ENCODE measurements at places on chromosomes 3 and 15.

GRCh38 chr3:194023501-194024280, 112.3 kb upstream of the HES1 start:
- no peak for DNase-seq

DNA sequence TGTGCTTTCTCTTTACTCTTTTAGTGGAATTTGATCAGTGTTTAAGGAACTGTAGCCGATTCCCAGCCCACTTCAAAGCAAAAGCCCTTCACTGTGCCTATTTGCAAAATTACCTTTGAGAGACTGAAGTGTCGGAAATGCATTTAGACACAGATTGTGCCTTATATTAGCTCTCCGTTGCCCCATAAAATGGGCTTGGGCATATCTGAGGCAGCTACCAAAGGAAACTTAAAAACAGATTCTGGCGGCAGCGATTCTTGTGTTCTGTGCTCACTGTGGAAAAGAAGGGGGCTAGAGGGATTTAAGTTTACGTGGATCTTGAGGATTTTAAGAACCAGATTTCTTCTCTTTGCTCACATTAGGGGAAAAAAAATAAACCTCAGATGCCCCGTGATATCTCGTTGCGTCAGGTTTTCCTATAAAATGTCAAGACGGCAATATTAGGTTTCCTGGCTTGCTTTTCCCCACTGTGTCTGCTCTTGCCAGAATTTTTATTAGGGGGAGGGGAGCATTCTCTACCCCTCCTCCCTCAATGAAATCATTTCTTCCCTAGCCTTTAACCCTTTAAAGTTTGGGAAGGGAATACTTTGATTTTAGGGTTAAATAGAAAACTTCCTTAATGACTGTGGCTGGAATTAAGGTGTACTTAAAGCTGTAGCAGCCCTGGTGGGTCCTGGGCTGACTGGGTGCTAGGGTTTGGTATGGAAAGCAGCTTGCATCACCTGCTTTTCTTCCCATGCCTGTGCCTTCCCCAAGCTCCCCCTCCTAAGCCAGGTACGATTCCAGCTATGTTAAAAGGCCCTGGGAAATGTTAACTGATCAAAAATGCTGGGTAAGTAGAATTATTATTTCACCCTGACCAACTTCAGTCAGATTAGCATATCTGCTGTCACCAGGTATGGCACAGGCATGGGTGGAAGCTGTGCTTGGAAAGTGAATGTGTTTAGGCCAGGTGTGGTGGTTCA, 73.8 kb downstream of the SMAD3 start:
- no peak for DNase-seq

DNA sequence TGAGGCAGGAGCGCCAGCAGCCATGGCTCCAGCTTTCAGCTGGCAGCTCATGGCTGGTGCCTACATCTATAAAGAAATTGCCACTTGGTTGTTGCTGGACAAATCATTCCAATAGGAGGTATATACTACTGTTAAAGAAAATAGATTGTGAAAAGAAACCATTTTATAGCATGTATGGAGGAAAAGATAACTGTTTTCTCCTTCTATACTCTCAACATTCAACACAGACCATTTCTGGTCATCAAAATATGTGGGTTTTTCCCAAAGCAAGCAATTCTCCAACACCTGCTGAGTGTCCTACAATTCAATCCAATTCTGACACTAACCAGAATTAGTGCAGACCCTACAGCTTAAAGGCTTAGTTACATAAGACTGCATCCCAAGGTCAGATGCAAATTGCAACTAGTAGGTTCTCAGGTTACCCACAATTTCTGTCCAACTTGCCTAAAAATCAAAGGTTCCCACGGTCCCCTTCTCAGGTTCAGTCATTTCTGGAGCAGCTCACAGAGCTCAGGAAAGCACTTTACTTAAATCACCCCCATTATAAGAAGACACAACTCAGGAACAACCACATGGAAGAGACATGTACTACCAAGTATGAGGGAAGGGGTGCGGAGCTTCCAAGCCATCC, 42.4 kb upstream of the STRIT1 start:
- DNase-seq, result no peak

DNA sequence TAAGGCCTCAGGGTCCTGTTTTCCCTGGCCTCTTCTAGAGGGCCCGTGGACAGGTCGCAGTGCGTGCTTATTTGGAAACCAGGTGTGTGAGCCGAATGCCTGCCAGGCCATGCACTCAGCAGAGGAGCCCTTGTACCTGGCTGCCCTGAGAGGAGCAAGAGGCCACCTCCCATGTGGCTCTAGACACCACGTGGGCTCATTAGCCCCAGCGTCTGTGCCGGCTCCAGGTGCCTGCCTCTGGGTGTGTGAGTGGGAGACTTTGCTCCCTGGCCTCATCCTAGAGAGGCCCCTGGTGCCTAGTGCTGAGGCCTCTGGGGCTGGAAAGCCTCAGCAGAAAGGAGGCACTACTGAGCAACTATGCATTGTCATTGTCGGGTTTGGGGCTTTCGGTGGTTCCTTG, 50.4 kb downstream of the KLF13 start:
- DNase-seq, result no peak

- no peak for DNase-seq
Measured at GRCh38 chr3:142896201-142896755, 7.4 kb upstream of the PCOLCE2 start.

- no peak for DNase-seq
Measured at GRCh38 chr3:139218046-139218445, 125.8 kb upstream of the MRPS22 start.

- no peak for DNase-seq
Measured at GRCh38 chr3:37170060-37170459, 4.3 kb downstream of the LRRFIP2 start.

- no peak for DNase-seq
Measured at GRCh38 chr3:179450261-179450701, 989 bp downstream of the GNB4 start.

DNA sequence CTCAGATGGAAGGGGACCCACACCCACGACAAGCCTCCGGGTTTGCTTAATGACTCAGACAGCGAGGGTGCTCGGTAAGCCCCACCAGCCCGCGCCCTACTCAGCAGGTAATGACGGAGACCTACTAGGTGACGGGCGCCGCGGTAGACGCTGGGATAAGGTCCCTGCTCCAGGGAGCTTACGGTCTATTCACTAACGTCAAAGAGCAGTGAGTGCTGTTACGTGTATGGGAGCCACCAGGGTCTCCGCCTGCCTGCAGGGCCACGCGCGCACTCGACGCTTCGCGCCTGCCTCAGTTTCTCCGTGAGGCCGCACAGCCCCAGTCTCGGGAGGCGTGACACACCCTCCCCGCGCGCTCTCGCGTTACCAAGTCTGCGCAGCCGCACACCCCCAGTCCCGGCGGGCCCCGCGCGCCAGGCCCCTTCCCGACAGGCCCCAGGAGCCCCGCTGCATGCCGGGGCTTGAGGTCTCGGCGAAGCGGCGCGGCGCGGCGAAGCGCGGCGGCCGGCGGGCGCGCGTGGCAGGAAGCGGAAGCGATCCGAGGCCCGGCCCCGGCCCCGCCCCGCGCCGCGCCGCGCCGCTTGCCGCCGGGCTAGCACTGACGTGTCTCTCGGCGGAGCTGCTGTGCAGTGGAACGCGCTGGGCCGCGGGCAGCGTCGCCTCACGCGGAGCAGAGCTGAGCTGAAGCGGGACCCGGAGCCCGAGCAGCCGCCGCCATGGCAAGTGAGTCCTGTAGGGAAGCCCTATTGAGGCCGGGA, at the start of gene SEC61A1:
Gene SEC61A1, plus strand, starts transcription at position 601 of the 758 bp plus-strand sequence. Its CDS starts 116 bp downstream, at position 717.
- DNase-seq, result no peak

DNA sequence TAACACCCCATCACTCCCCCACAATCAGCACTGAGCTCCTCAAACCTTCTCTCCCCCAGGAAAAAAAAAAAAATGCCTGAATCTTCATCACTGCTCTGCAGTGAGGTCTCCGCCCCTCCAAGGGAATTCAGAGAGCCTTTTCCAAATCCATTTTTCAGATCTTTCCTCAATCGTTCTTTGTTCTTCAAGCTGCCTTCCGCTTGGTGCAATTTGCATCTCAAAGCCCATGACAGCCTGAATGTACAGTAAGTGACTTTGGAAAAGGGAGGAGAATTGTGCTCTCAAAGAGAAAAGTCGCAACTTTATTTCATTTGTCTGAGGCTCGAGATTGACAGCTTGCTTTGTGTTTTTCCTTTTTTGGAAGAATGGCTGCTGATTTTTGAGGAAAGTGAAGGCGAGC, 75.0 kb downstream of the CORO2B start:
- DNase-seq, result no peak

GRCh38 chr3:25229586-25229985, 198.5 kb upstream of the RARB start:
- no peak for DNase-seq

DNA sequence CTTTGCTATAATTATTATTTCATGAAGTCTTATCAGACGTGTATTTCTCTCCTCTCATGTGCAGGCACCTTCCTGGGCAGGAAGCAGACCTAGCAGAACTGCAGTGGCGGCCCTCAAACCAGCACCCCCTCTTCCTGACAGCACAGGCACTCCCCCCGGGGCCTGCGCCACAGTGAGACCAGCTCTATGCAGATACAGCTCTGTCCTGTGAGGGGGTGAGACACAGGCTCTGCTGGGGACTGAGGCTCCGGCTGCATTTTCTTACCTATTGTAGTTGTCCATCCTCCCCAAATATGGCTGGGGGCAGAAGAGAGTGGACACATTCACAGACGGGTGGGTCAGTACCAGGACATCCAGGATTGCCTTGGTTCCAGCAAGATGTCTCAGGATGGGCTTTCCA, 5.0 kb downstream of the CISH start:
- DNase-seq, result no peak

DNA sequence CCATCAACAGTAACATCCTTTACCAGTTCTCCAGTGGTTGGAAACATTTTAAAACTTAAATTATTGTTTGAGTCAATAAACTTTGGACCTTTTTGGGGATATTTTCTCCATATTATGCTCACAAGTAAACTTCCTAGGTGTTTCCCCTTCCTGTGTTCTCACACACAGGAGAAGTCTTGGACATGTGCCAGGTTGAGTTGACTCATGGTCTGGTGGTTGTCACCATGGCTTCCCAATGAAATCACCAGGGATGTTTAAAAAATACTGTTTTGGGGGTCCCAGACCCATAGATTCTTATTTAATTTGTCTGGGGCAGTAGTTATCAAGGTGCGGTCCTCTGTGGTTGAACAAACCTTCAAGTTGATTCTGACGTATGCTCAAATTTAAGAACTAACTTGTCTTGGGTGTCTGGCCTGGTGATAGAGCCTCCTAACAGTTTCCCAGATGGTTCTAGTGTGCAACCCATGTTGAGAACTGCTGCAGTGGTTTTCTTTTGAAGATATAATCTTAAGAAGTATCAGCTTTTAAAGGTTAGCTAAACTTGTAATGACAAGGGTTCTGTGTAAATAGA, 291.8 kb downstream of the EDEM1 start:
- no peak for DNase-seq

DNA sequence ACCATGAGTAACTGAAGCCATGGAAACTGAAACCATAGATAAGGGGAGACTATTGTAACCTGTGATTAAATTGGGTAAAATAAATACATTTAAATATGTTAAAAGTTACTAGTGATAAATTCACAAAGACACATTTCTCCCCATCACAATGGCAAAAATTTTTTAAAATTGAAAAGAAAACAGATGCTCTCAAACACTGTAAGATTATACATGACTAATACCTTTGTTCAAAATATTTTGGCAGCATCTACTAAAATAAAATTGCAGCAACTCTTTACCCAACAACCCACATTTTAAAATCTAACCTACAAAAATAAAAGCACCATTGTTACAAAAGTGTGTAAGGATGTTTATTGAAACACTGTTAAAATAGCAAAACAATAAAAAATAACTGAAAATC, 93.3 kb downstream of the CLASP2 start:
- DNase-seq, result no peak

DNA sequence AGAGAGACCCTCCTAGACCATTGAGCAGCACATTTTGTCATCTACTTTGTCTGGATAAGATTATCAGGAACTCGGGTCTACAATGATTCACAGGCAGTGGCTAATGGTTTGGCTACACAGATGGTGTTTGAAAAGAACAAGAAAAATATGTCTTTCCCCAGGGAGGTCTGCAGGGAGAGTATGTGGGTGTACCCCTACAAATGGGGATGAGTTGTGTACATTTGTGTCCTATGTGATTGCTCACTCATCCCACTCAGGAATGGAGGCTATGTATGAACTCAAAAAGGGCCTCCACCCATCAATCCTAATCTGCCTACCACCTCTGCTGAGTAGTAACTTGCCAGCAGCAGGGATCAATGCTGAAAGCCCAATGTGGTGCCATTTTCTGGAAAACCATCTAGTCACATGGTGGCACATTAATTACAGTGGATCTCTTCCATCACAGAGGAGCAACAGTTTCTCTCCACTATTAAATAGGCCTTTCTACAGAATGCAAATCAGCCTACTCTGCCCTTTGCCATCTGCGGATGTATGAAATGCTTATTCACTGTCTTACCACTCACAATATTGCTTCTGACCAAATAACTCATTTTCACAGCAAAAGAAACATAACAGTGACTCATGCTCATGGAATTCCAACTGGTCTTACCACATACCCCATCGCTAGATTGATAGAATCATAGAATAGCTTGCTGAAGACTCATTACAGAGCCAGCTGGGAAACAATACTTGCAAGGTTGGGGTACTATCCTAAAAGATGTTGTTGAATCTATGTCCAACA, 48.3 kb upstream of the TRIM42 start:
- no peak for DNase-seq

DNA sequence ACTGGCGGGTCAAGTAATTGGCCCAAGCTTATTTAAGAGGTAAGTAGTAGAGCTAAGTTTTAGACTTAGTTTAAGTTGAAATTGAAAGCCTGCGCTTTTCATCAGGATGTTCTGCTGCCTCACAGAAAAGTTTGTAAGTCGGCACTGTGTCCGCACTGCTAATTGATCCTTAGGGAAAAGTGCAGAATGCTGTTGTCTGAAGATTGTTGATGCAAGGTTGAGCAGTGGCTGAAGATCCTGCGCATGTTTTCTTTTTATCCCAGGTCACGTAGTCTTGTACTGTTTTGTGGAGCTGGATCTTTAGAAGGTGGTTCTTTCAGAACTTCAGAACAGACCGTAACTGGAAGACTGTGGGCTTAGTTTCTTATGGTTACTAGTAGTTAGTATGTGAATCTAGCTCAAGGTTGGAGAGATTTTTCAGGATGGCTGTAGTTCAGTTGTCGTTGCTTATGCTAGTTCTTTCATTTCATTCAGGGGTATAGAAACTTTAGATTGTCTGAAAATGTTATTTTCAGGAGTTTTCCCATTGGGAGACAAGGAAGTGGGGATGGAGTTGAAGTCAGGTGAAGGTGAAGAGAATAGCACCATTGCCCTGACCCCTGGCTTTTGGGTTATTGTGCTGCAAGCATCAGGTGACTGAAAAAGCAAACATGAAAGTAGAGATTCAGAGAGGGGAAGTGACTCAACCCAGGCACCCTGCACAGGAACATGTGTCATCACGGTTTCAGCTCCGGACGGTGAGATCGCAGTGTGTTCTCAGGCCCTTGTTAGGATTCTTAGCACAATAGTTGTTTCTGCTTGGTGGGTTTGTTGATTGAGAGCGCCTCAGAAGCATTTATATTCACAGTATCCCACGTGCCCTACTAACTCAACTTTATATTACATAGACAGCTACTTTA, 32.8 kb downstream of the AKAP13 start:
- DNase-seq, result no peak

All from cerebellar nuclear complex (tissue), 1 donor.